ENCODE measurements at places on chromosomes 6 and 20.

DNA sequence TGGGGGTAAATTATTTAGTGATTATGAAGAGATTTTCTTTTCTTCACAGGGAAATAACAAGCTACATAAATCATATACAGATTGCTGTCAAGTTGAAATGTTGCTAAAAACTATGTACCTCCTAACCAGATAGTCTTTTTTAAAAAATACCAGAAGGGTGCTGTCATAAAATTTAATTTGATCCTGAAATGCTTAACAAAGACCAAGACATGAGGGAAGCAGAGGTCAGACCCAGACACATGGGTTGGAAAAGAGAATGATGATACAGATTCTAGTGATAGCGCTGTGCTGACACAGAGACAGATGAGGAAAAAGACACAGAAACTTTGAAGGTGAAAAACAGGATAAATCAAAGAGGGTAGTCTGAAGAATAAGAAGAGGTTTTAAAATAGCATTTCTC, 573.1 kb downstream of the HACE1 start:
- DNase-seq, result no peak

- DNase-seq, result no peak
These were observed 65.0 kb upstream of the SLC2A12 start for GRCh38 chr6:134117409-134117808.

DNA sequence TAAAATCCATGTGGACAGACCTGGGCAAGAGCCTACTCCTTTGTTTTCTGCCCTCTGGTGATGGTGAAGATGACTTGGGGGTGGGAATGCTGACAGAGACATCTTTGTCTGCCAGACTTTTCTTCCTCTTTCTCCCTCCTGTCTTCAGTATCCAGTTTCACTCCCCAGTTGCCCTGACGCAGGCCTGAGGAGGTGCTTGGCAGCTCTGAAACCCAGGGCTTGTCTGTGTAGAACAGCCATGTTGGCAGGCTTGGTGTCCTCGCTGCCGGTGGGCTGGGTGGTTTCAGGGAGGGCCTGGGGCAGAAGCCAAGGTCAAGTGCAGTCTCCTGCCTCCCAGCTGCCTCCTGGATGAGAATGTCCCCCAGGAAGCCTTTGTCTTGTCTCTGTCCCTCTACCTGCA, 22.5 kb downstream of the CCDC167 start:
- no peak for DNase-seq

DNA sequence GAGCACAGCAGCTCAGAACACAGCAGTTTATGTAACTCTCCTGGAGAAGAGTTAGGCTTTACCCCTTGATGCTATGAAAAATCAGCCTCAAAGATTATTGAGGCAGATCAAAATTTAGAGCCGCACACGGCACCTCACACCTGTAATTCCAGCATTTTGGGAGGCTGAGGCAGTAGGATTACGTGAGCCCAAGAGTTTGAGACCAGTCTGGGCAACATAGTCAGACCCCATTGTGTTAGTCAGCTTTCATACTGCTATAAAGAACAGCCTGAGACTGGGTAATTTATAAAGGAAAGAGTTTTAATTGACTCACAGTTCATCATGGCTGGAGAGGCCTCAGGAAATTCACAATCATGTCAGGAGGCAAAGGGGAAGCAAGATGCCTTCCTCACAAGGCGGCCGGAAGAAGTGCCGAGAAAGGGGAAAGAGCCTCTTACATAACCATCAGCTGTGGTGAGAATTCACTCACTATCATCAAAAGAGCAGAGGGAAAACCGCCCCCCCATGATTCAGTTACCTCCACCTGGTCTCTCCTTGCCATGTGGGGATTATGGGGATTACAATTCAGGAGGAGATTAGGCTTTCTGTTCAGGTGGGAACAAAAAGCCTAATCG, 87.7 kb downstream of the SGK1 start:
- no peak for DNase-seq

GRCh38 chr20:39986173-39986904, 702.7 kb downstream of the MAFB start:
- no peak for DNase-seq

- DNase-seq, result no peak
These were observed 11.4 kb downstream of the MRPL14 start for GRCh38 chr6:44115866-44116265.

- no peak for DNase-seq
These were observed 83.5 kb upstream of the CDYL start for GRCh38 chr6:4692664-4693063.

GRCh38 chr6:20575704-20576451, 41.6 kb downstream of the CDKAL1 start:
- no peak for DNase-seq

DNA sequence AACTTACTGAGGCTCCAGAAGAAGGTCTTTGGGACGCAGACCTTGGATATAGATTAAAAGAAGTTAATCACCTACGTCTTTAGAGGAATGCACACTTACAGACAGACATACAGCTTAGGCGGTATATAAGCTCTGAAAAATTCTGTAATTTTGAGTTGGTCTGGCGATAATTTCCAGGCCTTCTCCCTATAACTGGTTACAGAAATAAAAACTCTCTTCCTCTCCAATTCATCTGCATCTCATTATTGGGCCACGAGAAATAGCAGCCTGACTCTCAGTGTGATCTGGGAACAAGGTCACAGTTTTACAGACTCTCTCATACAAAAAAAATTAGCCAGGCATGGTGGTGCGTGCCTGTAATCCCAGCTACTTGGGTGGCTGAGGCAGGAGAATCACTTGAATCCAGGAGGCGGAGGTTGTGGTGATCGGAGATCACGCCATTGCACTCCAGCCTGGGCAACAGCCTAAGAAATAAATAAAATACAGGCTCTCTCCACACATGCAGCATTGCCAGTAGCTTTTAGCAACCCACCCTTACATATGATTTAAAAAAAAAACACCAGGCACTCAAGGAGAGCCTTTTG, 4.7 kb downstream of the ZBTB24 start:
- no peak for DNase-seq

DNA sequence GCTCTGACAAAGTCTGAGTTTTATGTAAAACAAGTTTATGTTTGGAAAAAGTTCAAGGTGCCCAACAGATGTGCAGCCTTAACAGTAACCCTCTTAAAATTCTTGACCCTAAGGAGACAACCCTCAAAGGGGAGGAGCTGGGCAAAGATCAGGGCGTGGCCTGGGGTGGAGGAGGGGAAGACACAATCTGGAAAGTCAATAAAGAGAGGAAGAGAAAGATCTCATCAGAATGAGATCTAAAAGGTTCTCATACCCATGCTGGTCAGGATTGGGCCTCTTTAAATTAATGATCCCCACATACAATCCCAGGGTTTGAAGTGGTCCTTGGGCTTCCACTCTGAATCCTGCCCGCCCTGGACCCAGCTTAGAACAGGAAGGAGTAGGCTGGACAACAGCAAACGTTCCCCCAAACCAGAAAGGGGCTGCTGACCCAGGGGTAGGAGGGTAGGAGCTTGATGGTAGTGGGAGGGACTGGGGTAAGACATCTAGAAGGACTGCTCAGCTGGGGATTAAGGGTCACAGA, 33.0 kb downstream of the FOXP4 start:
- no peak for DNase-seq

GRCh38 chr6:155341130-155341828, 27.0 kb upstream of the TFB1M start:
- no peak for DNase-seq

- no peak for DNase-seq
These were observed 33.0 kb downstream of the SPATA2 start for GRCh38 chr20:49882171-49882970.

GRCh38 chr6:20483887-20484497, 50.3 kb upstream of the CDKAL1 start:
- no peak for DNase-seq

Measured in stimulated activated CD4-positive, alpha-beta T cell treated with anti-CD3 and anti-CD28 coated beads, Interleukin-2, amount 100 ng/mL, for 48 hours (primary cell).